Activated T-cell treated with anti-CD3 and anti-CD28 coated beads, Interleukin-2, amount 50 U/mL, for 48 hours (primary cell): ENCODE measurements at places on chromosomes 5 and 9.

DNA sequence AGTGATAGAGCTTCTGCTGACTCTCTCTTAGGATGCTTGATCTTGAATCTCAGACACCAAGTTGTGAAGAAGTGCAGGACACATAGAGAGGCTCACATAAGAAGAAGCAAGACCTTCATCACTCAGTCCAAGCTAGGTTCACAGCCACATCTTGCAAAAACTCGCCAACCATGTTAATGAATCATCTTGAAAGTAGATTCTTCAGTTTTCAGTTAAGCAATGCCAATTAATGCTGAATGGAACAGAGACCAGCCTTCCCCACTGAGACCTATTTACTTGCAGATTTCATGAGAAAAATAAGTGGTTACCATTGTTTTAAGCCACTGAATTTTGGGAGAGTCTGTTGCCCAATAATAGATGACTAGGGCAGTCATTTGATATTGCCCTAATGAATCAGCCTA is 217.7 kb upstream of the EDIL3 start:
- no peak for DNase-seq

DNA sequence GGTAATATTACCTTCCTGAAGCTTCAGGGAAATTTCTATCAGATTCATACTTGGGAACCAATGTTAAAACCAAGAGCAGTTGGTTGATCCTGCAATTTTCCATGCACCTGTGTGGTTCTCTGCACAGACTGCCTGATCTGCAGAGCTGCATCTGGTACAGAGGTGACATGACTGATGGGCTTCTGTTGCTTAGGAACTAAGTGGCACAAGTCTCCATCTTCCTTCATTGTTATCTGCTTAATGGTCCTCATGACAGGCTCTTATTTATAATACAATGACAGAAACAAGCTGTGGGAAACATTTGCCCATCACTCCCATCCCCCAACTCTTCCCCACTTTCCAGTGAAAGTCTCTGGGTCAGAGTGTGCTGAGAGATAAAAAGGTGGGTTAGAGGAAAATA is 799.1 kb downstream of the TAF11L14 start:
- no peak for DNase-seq

DNA sequence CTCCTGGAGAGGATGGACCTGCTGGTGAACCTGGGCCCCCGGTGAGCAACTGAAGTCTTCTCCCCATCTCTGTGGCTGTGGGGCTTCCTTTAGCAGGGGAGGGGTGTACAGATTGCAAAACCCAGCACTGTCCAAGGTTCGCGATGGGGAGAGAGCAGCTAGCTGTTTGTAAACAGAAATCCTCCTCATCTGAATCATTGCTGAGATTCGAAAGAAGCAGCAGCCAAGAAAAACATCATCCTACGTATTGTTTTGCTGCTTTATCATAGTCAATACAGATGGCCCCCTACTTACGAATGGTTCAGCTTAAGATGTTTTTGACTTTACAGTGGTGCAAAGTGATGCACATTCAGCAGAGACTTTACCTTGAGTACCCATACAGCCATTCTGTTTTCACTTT is 80.0 kb upstream of the TGFBR1 start:
- no peak for DNase-seq

DNA sequence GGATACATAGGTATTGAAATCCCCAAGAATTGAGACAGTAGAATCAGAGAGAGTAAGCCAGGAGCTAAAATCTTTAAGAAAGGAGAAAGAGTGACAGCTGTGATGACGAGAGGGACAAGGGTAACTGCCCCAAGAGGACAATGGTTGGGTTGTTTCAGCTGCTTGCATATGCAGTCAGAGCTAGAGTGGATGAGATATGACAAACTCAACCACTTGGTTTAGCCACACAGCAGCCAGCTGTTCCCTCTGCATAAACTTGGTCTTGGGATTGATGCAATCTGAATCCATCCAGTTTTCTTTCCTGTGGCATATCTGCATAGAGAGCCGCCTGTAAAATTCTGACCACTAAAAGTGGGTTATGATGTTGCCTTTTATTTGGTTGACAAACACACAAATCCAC is 100.7 kb downstream of the ZNF622 start:
- no peak for DNase-seq

DNA sequence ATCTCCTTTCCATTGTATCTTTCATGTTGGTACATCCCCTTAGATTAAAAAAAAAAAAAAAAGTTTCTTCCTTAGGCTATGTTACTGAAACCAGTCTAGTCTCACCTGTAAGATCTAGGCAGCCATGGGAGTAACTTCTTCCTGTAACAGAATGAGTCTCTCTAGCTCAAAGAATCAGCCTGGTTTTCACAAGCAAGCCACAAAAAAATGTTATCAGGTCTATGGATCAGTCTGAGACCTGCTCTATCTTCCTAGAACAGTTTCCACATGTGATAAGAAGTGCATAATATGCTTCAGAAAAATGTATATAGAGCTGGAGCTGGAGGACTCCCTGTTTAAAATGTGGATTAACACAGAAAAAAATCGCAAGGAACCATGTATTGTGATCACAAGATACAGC is 53.8 kb downstream of the ARRDC3 start:
- no peak for DNase-seq

- no peak for DNase-seq
Measured at GRCh38 chr5:88772047-88772446, 110.9 kb downstream of the MEF2C start.

GRCh38 chr5:72096602-72097188 is 10.6 kb upstream of the MAP1B start:
- no peak for DNase-seq

- DNase-seq, result no peak
Measured at GRCh38 chr5:72508241-72509170, 1.3 kb upstream of the ZNF366 start.

DNA sequence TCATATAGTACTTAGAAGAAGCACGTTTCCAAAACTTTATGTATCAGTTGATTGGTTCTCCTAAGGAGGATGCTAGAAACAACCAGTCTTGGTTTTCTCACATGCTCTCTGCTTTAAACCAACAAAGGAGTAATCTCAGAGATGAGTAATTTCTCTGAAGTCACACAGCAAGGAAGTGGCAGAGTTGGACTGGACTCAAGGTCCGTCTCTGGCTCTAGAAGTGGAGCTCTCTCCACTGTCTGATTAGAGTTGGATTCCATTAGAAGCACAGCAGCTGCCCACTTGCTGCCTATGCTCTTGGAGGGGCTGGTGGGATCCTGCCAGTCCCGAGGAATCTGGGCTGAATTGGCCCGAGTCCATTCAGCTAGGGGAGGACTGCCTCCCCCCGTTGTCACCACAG is 21.0 kb downstream of the RALGPS1 start:
- no peak for DNase-seq

DNA sequence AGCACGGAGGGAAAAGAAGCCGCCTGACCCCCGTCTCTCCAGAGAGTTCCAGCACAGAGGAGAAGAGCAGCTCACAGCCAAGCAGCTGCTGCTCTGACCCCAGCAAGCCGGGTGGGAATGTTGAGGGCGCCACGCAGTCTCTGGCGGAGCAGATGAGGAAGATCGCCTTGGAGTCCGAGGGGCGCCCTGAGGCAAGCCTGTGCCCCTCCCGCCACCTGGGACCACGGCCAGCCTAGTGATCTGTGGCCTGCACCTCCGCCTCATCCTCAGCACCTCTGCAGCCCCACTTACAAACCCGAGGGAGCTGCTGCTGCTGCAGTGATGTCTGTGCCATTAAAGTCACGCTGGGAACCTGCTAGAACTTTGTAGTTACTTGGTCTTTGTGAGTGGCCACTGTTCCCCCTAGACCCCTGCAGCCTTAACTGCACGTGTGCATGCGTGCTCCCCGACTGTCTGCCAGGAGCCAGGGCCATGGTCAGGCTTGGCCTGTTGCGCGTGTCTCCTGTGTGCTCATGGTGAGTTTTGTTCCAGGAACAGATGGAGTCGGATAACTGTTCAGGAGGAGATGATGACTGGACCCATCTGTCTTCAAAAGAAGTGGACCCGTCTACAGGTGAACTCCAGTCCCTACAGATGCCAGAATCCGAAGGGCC is 12.5 kb downstream of the SQSTM1 start:
- no peak for DNase-seq

DNA sequence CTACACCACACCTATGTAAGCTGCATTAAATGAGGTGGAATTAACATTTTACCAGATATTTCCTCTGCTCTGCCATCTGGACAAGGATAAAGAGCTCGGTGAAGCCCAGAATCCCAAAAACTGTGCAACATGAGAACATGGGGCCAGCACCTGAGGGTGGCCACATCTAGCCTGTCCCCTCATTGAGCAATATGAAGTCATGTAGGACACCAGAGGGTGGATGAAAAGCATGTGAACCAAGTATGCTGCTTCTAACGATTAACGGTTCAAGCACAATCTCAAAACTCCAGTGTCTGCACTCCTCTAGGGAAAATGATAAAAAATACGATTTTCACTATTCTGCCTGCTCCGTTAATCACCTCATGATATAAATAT is 545.8 kb downstream of the EBF1 start:
- no peak for DNase-seq

GRCh38 chr9:105194234-105194633 is 50.2 kb upstream of the SLC44A1 start:
- DNase-seq, result no peak

- DNase-seq, result peak; percentile 58
Measured at GRCh38 chr5:181167814-181168488, 20.6 kb downstream of the OR2V2 start.

GRCh38 chr5:169149317-169149716 is 151.6 kb downstream of the SLIT3 start:
- DNase-seq, result no peak

DNA sequence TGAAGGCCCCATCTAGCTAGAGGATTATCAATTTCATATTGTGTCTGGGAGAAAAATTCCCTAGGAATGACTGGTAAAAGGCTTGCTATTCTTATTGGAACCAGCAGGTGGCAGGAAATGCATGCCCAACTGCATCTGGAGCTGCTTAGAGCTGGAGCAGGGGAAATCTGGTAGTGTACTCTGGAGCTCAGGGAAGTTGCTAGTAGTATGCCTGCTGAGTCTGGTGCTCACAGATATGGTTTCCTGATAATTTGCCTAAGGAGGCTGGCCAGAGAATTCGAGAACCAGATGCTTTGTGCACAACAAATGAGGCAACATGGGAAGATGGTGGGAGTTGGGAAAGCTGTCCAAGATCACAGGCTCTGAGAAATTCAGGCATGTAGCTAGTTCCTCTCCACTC is 53.7 kb downstream of the G3BP1 start:
- DNase-seq, result no peak

- peak; percentile 95 for DNase-seq
Measured at GRCh38 chr5:139392678-139393496, 2.0 kb downstream of the PROB1 start.

- no peak for DNase-seq
Measured at GRCh38 chr5:76733049-76733417, 17.1 kb downstream of the F2R start.

GRCh38 chr5:146068977-146069779 is 36.2 kb downstream of the PLAC8L1 start:
- no peak for DNase-seq

- no peak for DNase-seq
Measured at GRCh38 chr5:5739490-5739945, 317.0 kb downstream of the ICE1 start.

GRCh38 chr9:14221558-14221957 is 92.4 kb downstream of the NFIB start:
- DNase-seq, result no peak

DNA sequence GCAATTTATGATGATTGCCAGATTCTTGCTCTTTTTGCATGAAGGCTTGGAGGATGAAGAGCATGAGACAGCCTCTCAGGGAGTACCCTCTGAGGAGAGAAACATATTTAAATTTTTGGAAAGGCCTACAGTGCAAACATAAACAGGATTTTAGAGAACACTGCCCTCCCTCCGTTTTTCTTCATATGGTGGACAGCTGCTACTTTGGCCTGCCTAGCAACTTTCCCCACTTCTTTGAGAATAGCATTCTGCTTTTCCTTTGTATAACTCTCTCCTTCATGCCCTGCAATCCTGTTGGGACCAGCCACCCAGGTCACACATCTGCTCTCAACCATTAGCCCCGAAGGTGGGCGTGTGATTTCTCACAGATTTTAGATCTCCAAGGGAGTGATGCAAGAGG is 20.5 kb upstream of the TXN start:
- no peak for DNase-seq

GRCh38 chr5:116370149-116370548 is 204.5 kb downstream of the SEMA6A start:
- DNase-seq, result no peak

- DNase-seq, result no peak
Measured at GRCh38 chr9:129121483-129121882, 10.3 kb downstream of the PTPA start.

- DNase-seq, result no peak
Measured at GRCh38 chr5:8788246-8788645, 757.6 kb downstream of the SEMA5A start.

DNA sequence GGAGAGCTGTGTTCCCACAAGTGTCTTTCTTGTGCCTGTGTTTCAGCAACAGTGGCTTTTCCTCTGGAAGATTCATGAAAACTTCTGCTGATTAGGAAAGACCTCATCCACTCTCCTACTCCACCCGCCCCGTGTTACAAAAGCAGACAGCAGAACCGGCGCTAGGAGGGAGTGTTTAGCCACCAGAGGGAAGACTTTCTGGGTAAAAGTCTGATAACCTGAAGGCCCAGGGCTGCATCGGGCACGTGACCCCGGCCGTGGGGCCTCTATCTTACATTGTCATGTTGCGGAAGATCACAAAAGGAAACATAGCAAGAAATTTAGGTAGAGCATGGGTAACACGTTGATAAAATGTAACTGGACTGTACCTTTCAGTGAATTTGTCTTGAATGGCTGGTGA is 32.0 kb upstream of the DMRT2 start:
- DNase-seq, result peak; percentile 20

DNA sequence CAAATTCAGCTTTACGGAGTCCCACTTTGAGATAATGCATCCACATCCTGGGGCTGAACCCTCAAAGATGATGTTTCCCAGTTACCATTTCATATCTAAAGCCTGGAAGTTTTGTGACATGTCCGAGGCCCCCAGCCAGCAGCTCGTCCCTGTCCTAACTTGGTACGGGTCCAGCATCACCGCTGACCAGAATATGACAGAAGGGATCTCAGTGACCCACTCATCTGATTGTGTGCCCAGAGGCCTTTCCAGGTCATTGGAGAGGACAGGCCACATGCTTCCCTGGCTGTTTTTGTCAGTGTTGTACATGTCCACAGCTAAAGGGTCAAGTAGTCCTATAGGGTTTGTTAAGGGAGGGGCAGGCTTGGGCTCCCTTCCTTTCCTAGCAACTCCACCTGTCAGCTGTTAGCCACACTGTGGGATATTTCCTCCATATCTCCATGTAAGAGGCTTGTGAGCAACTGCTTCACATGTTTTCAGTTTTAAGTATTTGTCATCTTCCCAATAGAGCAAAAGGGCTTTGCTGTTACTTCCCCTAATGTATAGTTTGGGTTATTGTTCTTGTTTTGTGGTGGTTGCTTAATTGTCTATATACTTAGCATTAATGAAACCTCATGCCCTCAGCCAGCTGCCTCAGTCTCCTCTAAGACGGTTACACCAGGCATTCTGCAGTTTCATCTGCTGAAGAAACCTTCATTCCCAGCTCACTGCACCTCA is 33.4 kb downstream of the SECISBP2 start:
- DNase-seq, result no peak

DNA sequence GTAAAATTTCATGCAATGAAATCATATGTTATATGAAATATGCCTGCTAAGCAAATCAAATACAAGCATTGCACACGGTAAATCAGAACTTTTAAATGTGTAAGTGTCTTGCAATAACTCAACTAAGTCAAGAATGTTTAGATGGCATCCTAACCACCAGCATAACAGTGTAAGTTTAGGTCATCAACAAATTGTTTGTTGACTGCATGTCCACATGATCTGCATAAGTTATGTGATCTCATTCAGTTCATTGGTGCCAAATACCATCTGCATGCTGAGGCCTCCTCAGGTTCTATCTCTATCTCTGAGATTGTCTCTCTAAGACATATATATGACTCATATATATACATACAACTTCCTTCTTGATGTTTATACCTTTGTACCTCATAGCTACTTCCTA is 159.6 kb upstream of the STK32A start:
- DNase-seq, result no peak
